ENCODE measurements at places on chromosomes 1 and 21. TPM values are rescaled to one million over a fixed set of nuclear protein-coding genes. Genes with fewer than 3 reads are reported as not detected.

GRCh38 chr1:37410815-37411214 is 63.6 kb upstream of the ZC3H12A start:
- no peak overlapping the region for H3K4me3 ChIP-seq
- DNase-seq, result peak; percentile 49
- H3K27ac ChIP-seq, result no peak overlapping the region
- H3K4me1 ChIP-seq, result no peaks in the 10 kb centered on the region
- H3K27me3 ChIP-seq, result peaks cover 11% of the 10 kb centered on the region
- H3K36me3 ChIP-seq, result no peaks in the 10 kb centered on the region

GRCh38 chr1:145985502-145986439 is 10.6 kb downstream of the TXNIP start:
- no peaks in the 10 kb centered on the region for H3K27me3 ChIP-seq
- H3K4me3 ChIP-seq, result peak overlapping the region; percentile 32
- peaks cover 31% of the 10 kb centered on the region for H3K4me1 ChIP-seq
- peak; percentile 88 for DNase-seq
- peak overlapping the region; percentile 73 for H3K27ac ChIP-seq

DNA sequence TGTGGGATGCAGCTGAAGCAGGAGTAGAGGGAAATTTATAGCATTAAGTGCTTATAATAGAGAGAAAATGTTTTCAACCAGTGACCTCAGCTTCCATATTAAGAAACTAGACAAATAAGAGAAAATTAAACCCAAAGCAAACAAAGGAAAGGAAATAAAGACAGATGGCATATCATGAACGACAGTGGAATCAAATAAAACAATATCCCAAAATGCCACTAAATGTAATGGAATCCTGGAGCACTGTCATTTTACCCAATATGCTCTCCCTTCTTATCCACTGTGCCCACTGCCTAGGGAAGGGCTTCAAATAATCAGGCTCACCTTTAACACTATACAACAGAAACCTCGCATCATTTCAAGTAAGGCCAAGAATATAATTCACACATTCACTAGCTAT is 12.4 kb upstream of the CCN1 start:
- H3K27ac ChIP-seq, result no peak overlapping the region
- H3K4me3 ChIP-seq, result no peak overlapping the region
- H3K4me1 ChIP-seq, result peaks cover 43% of the 10 kb centered on the region
- H3K27me3 ChIP-seq, result no peaks in the 10 kb centered on the region
- H3K36me3 ChIP-seq, result peaks cover 17% of the 10 kb centered on the region

- no peak for DNase-seq
- H3K4me3 ChIP-seq, result peak overlapping the region; percentile 76
- H3K27ac ChIP-seq, result no peak overlapping the region
- H3K27me3 ChIP-seq, result no peaks in the 10 kb centered on the region
- no peaks in the 10 kb centered on the region for H3K36me3 ChIP-seq
These were observed 15.1 kb downstream of the RNF223 start for GRCh38 chr1:1058921-1059493.

- H3K36me3 ChIP-seq, result peaks cover 6% of the 10 kb centered on the region
- H3K27me3 ChIP-seq, result no peaks in the 10 kb centered on the region
- H3K4me1 ChIP-seq, result peaks cover 42% of the 10 kb centered on the region
- peak overlapping the region; percentile 86 for H3K27ac ChIP-seq
These were observed 87.4 kb downstream of the FASLG start for GRCh38 chr1:172746091-172746949.

GRCh38 chr1:10678852-10679251 is 117.6 kb downstream of the CASZ1 start:
- H3K4me3 ChIP-seq, result no peak overlapping the region
- no peak overlapping the region for H3K27ac ChIP-seq
- H3K27me3 ChIP-seq, result no peaks in the 10 kb centered on the region
- H3K36me3 ChIP-seq, result peaks cover 7% of the 10 kb centered on the region

DNA sequence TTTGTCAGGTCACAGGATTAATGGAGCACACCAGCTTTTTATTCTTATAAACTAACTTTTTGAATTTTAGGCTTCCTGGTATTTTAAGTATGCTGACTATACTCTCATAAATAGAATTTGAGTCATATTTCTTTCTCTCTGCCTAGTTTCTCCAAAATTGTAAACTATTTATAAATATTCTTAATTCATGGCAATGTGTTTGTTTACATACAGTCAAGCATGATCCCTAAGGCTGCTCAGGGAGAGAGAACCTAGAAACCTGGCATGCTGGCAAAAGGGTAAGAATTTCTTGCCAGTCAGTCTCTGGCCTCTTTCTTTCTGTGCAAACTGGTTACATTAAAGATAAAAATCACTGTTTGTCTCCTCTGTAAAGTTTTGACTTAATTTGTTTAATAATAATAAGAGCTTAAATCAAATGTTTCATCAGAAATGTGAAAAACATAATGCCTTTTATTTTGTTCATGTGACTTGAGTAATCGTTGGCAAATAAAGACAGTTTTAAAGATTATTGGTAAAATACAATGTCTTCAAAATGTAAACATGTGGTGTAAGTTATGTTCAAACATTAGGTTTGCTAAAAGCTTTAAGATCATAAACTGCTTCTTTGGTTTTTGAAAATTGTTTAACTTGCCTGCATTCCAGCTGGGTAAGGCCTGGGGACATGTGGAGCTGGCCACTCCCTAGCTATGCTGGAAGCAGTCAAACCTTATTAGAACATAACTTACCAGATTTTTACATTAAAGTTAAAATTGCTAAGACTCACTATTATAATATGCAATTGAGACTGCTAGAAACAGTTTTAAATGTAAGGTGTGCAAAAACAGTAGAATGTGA is 1401.7 kb downstream of the NCAM2 start:
- peaks cover 7% of the 10 kb centered on the region for H3K36me3 ChIP-seq
- no peak overlapping the region for H3K4me3 ChIP-seq
- H3K27me3 ChIP-seq, result no peaks in the 10 kb centered on the region
- DNase-seq, result no peak
- peaks cover 24% of the 10 kb centered on the region for H3K4me1 ChIP-seq

GRCh38 chr21:35561116-35561515 is 499.2 kb downstream of the SETD4 start:
- peaks cover 11% of the 10 kb centered on the region for H3K4me1 ChIP-seq
- no peak overlapping the region for H3K4me3 ChIP-seq
- peaks cover 5% of the 10 kb centered on the region for H3K27me3 ChIP-seq
- no peak for DNase-seq
- no peak overlapping the region for H3K27ac ChIP-seq

DNA sequence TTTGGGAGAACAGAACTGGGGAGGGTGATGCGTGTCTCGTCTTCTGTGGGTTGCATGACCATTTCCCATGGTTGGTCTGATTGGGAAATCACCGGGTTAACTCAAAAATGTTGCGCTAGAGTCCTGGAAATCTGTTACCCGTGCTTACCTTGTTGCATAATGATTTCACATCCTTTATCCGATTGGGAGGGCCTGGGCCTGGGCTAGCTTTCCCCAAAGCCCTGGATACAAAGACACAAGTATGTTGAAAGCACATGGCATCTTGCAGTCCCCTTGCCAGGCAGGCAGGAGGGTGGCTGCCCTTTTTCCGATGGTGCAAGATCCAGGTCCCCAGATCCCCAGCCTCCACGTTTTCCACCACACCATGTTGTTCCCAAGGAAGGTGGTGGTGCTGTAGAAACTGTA is 582 bp downstream of the TRPM2 start:
- H3K27me3 ChIP-seq, result no peaks in the 10 kb centered on the region
- H3K27ac ChIP-seq, result no peak overlapping the region
- DNase-seq, result peak; percentile 46
- no peak overlapping the region for H3K4me3 ChIP-seq

DNA sequence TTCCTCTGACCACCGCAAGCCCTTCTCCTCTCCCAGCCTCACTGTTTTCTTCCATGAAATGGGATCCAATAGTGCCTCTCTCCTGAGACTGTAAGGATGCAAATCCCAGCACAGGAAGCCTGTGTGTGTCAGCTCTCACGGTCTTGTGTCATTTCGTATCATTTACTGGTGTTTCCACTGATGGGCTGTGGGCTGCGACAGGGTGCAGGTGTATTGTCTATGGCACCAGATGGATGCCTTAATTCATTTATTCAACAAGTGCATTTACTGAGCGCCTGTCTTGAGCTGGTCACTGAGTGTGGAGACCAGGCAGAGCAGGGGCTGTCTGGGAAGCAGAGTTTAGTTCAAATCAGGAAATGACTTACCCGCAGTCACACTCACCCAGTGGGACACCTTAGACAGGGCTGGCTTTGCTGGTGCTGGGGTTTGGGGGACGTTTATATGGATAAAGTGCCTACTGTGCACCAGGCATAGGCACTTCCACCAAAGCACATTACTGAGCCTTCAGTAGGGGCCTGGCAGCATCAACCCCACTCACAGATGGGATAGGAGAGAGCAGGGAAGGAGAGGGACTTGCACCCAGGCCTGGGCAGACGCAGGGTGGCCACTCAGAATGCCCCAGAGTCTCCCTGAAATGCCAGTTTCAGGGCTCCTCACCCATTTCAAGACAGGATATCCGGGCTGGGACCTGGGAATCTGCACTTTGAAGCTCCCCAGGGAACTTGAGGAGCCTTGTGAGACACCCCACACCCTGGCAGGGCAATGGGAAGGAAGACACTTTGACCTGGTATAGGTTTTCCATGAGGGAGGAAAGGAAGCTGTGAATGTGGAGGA is 398.9 kb downstream of the MATN1 start:
- no peak overlapping the region for H3K27ac ChIP-seq
- no peaks in the 10 kb centered on the region for H3K4me1 ChIP-seq
- DNase-seq, result no peak
- H3K4me3 ChIP-seq, result no peak overlapping the region

DNA sequence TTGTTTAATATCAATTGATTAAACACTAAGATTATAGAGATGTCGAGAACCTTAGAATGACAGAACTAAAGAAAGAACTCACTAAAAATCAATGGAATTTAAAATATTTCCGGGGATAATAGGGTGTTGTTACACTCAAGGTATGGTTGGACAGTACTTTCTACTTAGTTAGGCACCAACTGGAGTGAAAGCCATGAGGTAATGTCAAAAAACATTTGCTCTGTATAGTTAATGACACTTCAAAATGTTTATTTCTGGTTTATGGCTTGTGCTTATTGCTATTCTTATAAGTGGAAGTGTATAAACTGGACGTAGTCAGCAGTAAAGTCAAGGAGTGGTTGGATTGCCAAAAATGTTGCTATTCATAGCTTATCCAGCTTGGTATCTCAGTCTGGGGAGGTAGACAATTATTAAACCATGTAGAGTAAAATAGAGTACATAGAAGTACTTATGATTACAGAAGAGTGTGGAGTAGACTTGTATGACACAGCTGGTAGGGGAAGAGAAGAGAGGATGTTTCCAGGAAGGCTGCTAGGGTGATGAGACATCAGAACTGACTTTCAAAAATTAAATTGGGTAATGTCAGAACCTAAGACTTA is 56.5 kb upstream of the BMP8A start:
- H3K27ac ChIP-seq, result peak overlapping the region; percentile 17
- H3K27me3 ChIP-seq, result no peaks in the 10 kb centered on the region

DNA sequence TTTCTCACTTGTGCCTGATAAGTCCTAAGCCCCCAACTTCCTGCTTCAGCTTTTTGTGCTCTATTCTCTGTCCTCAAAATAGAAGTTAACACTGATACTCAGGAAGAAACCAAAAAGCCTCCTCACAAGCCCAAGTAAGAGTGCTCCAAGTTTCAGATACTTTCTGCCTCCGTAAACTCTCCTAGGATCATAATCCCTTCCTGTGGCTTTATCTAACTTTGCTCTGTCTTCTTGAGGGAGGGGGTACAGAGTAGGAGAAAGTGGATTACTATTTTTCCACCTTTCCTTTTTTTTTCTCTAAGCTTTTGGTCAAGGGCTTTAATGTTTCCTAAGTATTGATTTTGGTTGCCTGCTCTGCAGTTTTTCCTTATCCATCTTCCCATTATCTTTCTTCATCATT is 54.6 kb downstream of the DPH5 start:
- H3K36me3 ChIP-seq, result peaks cover 56% of the 10 kb centered on the region
- H3K27me3 ChIP-seq, result no peaks in the 10 kb centered on the region
- DNase-seq, result no peak
- H3K4me3 ChIP-seq, result no peak overlapping the region
- no peak overlapping the region for H3K27ac ChIP-seq

GRCh38 chr1:62335656-62336055 is 16.4 kb upstream of the KANK4 start:
- DNase-seq, result no peak
- H3K27ac ChIP-seq, result no peak overlapping the region
- no peaks in the 10 kb centered on the region for H3K36me3 ChIP-seq
- H3K4me1 ChIP-seq, result peaks cover 6% of the 10 kb centered on the region
- no peaks in the 10 kb centered on the region for H3K27me3 ChIP-seq

DNA sequence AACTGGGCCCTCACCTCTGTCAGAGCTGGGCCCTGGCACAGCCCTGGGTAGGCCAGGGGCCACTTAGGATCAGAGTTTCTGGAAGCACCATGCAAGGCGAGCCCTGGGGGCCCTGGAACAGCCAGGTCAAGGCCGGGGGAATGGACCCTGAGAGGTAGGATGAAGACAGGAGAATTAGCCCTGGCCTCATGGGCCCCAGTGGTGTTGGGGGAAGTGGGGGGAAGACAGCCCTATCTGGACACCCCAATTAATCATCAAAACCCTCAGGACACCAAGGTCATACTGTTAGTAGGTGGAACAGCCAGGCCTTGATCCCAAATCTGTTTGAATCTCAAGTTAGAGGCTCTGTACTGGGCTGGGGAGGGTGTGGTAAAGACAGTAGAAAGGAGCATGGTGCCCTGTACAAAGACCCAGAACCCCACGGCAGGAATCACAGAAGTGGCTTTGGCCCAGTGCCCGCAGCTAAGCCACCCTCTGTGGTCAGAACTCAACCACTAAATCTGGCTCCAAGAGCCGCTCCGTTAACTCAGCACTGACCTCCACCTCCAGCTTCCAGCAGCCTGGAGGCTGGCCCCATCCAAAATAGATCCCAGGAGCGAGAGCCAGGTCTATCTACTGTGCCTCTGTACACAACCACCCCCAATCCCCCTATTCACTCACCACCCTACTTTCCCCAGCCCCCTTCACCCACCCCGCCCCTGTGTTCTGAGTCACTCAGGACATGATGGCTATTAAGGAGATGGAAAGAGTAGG is 14.0 kb upstream of the TRIM63 start:
- no peak for DNase-seq
- no peak overlapping the region for H3K27ac ChIP-seq
- no peaks in the 10 kb centered on the region for H3K36me3 ChIP-seq
- no peaks in the 10 kb centered on the region for H3K4me1 ChIP-seq
- peaks cover 27% of the 10 kb centered on the region for H3K27me3 ChIP-seq

DNA sequence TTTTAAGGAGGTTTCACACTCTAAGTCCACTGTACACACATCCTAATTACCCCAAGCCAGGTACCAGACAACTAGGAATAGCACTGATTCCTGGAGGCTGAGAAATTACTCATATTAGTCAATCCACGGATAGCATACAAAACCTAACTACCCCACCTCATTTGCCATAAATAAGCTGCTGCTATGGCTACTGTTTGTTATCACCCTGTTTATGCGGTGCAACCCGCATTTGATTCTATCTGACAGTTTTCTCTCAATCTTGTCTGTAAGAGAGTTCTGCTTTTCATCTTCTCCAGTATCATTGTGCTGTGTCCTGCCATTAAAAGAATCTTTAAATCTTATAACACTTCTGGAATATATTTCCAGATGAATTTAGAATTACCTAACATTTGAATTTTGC is 1496.5 kb downstream of the PLA2G4A start:
- no peaks in the 10 kb centered on the region for H3K36me3 ChIP-seq
- no peak overlapping the region for H3K4me3 ChIP-seq
- DNase-seq, result no peak
- H3K4me1 ChIP-seq, result no peaks in the 10 kb centered on the region

Gene LCE3D
- total RNA-seq, result not detected

Gene TNFRSF9
- 0.98 TPM for total RNA-seq

Gene CCDC185
- not detected for total RNA-seq

Gene GPR61
- total RNA-seq, result not detected

Gene FAM167B
- total RNA-seq, result not detected

Gene CCDC190
- total RNA-seq, result not detected

Gene AK5
- total RNA-seq, result not detected

Gene PCSK9
- total RNA-seq, result not detected

Gene FHL3
- 13.5 TPM for total RNA-seq
